NCI-H446 (cell line): ENCODE measurements at places on chromosomes 7 and 10.

- no peak for DNase-seq
These were observed 13.3 kb upstream of the DDIT4 start for GRCh38 chr10:72260239-72260975.

GRCh38 chr7:3738964-3739363 is 437.9 kb downstream of the SDK1 start:
- no peak for DNase-seq

DNA sequence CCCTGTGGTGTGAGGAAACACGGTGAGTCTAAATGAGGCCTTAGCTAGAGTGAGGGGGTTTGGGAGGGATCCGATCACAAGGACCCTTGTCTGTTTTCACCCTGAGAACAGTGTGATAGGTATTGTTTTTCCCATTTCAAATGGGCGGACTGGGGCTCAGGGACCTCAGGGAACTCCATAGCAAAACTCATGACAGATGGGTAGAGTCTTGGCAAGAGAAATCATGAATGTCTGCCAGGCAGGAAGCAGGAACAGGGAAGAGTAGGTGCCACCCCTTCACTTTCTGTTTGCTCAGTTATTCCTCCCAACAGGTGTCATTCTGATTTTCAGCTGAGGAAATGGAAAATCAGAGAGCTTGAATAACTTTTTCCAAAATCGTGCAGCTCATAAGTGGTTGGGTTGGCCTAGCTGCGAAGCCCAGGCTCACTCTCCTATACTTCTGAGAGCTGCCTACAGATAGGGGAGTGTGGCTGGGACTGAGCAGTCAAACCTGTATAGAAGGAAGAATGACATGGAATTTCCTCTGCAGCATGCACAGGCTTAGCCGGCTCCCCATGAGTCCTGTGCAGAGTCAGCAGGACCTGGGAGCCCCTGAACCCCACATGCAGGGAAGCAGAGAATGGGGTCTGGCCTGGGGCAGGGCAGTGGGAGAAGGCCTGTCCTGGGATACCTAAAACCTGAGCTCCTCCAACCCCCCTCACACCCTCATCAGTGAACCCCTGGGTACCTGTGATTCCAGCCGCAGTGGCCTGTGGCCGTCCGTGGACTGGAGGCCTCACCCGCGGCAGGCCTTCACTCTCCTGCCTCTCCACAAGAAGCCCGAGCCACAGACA is 17.6 kb upstream of the C10orf105 start:
- no peak for DNase-seq

DNA sequence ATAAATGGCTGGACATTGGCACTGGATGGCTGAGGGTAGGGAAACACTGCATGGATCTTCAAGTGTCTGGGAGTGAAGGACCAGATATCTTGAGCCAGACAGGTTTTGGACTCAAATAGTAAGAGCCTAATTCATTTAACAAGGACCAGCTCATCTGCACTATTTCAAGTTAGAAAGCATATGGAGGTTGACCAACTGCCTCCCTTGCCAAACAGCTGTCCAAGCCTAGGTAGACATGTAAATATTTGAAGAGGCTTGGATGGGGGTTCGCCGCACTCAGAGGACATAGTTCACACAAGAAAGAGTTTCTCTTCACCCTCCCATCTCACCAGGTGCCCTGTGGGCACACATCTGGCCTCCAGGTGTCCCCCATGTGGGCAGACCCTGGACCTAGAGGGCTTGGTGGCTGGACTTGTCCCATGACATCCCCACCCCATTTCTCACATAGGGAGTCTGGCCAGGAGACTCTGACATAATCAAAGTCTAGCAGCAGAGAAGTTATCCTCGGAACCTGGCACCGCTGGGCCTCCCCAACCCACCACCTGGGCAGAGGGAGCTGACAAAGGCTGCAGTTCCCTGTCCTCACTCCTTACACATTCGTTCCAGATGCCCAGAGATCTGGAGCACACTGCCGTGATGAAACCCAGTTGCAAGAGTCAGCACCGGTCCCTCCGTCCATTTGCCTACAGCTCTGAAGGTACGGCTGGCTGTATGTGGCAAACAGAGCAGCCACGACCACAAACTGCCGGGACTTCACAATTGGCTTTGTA is 116.9 kb upstream of the GDF10 start:
- DNase-seq, result no peak

DNA sequence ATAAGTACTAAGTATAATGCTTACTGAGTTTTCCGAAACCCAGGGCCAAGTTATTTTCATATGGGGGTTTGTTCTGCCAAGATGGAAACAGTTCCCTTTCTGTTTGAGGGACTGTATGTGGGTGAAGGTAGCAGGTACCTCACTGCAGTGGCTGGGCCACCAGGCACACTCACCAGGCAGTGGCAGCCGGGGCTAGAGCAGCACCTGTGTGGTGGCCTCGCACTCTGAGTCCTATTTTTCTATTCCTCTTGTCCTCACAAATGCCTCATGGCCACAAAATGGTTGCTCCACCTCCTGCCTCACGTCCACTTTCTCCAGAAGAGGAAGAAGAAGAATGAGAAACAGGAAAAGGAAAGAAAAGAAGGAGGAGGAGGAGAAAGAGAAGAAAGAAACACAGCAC is 167.3 kb upstream of the SHH start:
- DNase-seq, result no peak

- DNase-seq, result no peak
These were observed 408.9 kb downstream of the GLRX3 start for GRCh38 chr10:130545122-130545521.

DNA sequence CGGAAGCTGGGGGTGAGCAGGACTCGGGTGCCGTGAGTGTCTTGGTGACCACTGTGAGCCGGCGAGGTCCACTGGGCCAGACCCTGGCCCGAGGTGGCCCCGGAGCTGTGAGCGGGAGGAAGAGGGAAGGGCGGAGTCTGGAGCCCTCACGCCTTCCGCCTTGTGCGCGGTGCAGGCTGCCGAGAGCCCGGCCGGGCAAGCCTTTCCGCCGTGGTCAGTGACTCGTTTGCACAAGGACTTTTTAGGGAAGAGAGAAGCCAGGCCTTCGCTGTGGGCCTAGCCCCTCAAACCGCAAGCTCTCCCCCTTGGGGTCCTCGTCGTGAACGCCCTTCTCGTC is 40.9 kb upstream of the ZNF32 start:
- no peak for DNase-seq

- DNase-seq, result no peak
These were observed 24.6 kb downstream of the PEX1 start for GRCh38 chr7:92503767-92504166.

GRCh38 chr10:76491216-76491615 is 1059.8 kb downstream of the LRMDA start:
- DNase-seq, result no peak

DNA sequence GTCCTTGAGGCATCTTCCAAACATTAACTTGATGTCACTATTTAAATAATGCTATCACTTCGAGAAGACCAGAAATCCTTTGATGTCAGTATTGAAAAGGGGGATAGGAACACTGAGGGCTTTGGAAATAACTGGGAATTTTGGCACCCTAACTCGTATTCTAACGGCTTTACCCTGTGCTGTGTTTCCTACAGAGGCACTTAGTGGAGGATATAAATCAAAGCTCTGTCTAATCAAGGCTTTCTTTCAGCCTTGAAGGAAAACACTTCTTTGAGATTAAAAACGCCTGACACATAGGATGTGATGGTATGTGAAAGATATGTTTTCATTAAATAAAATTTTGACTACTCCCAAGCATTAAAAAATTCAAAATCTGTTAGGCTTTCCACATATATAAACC is 62.3 kb downstream of the CREB5 start:
- no peak for DNase-seq

DNA sequence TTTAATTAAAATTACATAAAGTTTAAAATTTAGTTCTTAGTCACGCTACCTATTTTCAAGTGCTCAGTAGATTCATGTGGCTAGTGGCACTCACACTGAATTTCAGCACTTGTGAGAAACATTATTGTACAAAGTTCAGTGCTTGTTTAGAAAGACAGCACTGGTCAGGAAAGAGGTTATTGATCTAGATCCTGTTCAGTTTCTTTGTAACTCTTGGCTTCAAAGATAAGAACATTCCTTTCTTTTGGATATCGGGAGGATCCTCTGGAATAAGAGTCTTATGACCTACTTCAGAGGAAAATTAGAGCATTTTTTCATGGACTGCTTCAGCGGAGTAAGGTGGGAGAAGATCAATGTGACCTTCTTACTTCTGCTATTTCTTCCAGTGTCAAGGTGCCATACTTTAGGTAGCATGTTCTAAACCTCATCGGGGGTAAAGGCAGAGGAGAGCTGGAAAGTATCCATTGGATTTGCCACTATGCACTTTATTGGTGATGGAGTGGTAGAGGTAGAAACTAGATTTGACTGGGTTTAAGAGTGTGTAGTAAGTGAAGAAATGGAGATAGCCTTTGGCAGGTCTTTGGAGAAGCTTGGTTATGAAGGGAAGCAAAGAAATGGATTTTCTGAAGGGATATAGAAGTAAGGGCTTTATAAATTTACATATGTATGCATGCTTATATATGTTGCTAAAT is 39.9 kb downstream of the PHYHIPL start:
- DNase-seq, result no peak

DNA sequence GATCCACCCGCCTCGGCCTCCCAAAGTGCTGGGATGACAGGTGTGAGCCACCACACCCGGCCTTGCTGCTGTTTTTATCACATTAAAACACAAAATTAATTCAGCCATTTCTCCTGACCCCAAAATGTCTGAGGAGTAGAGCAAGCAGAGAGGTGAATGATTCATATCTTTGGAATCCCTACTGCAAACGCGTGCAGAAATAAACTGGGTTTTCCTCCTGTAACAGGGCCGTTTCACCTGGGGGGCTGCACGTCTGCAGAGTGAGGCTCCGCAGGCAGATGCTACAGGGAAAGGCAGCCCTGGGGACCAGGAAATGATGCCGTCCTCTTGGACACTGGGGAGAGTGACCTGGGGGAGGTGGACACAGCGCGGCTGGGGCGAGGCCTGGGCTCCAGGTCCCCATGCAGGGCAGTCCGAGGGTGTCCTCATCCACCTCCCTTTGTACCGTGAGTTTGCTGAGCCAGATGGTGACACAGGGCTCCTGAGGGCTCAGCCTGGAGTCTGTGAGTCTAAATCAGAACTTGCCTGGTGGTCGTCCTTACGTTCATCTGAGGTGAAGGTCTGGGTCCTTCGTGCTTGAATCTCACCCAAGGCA is 41.9 kb downstream of the PDGFA start:
- DNase-seq, result no peak

DNA sequence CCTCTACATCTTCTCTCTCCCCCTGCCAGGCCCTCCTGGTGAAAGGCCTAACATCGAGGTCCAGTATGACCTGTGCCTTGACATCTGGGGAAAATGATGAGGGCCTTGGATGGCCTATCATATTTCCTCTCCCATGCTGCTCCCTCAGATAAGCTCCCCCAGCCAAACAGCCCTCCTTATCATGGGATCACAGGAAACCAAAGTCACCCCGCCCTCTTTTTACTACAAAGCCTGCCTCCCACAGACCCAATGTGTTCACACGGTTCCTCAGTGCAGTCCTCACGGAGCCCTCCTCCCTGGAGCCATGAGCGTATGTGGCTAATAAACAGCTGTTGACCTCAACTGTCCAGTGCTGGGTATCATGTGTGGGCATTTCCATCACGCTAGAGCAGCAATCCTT is 32.0 kb downstream of the C10orf90 start:
- DNase-seq, result no peak

DNA sequence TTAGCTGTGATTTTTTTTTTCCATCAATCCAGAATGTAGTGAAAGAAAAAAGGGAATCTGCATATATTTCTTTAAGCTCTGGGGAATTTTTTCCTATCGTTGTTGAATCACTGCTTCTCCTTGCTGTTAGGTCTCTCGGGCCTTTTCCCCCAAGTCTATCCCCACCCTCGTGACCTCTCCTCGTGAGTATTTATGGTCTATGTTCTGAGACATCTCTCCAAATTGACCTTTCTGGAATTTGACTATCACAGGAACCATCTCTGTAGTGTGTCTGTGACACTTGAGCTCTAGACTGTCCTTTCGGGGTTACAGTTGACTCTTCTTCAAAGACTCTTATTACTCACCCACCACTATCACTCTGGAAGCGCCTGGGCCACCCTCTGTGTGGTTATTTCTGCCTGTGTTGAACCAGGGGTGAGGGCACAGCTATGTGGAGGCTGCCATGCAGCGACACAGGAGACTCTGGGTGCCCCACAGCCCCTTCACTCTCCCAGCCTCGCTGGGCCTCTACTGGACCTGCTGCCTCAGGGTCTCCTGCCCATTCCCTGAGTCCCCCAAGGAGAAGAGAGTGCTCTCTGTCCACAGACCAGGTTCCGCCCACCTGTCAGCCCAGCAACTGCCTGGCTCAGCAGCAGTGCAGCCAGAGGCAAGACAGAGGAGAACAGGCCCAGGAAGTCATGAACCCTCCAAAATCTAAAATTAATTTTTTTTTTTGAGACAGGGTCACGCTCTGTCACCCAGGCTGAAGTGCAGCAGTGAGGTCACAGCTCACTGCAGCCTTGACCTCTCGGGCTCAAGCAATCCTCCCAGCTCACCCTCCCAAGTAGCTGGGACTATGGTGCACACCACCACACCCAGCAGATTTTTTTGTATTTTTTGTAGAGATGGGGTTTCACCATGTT is 45.7 kb upstream of the PTPRN2 start:
- no peak for DNase-seq

DNA sequence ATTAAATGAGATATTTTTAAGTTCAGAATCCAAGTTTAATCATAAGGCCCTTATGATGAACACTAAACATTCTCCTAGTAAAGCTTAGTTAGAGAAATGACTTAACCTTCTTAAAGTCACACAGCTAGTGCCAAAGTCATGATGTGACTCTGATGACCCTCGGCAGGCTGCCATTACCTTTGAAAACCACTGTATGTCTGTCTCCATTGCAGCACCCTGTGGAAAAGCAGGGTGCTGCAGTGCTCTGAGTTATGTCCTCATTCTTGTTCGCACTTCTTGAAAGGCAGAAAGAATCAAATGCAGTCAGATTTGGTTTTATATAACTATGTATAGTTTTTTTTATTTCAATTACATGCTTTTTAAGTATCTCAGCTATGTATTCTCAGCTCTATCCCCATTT is 105.0 kb downstream of the PHTF2 start:
- no peak for DNase-seq

DNA sequence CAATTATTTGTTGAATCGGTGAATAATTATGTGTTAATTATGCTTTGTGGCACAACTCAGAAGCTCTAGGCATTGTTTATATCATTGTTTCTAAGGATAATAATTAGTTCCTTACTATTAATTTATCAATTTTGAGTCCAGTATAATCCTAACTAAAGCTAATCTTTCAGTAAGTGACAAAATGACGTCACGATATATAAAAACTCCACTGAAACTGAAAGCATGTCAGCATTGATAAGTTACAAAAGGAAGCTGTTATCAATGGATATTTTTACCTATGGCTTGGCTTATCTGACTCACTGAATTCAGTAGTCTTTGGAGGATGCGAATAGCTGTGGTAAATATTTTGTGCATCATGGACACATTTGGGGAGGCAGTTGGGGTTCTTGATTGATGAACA is 793.1 kb downstream of the NXPH1 start:
- DNase-seq, result no peak

- no peak for DNase-seq
These were observed 261.1 kb downstream of the AUTS2 start for GRCh38 chr7:69859342-69859741.

DNA sequence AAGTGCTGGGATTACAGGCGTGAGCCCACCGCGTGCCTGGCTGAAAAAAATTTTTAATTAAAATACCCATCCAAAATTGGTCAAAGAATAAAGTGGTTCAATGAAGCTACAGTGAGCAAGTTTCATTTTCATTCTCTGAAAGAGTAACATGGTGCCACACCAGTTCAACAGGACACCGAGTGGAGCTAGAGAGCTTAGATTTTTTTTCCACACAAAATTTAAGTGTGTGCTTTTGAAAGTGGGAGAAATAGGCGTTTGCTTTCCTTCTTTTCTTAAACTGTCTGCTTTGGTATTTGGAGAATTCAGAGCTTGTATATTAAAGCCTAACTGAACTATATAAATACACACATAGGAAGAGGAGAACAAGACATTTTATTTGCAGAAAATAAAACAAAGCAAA is 43.4 kb downstream of the BPGM start:
- DNase-seq, result no peak
